Right ventricle myocardium superior (tissue), 1 donor: ENCODE measurements at places on chromosomes 3 and 15. TPM values are rescaled to one million over a fixed set of nuclear protein-coding genes. Genes with fewer than 3 reads are reported as not detected.

DNA sequence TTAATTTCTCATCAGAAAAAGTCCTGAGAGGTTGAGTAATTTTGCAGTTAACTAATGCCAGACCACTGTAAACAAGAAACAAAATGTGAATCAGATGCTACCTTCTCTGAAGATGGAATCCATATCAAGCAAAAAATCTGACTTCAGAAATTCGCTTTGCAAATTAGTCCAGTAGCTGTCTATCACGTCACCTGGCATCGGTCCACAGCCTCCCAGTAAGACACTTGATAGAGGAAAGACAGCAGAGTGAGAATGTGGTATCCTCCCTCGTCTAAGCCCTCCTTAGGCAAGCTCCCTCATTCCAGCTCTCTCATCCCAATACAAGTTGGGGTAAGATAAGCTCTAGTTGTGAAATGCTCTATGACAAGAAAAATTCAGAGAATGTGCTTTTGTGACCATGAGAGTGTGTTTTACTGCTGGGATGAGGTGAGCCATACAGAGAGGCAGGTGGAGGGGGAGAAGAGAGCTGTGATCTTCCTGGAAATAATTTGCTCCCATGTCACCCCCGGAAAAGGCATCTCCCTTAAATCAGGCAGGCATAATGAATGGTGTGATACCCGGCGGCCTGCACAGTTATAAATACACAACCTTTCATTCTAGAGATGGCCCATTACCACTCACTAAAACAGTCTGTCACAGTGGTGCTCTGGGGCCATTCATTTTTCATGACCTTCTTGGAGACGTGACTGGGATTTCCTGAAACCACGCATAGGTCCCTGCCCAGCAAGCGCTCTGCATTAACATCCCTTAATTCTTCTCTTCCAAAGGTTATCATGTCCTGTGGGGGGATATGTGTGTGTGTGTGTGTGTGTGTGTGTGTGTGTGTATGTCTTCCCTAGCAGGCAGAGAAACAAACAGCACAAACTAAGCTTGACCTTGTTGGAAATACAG lies 602.0 kb upstream of the KCNMB2 start:
- DNase-seq, result no peak

DNA sequence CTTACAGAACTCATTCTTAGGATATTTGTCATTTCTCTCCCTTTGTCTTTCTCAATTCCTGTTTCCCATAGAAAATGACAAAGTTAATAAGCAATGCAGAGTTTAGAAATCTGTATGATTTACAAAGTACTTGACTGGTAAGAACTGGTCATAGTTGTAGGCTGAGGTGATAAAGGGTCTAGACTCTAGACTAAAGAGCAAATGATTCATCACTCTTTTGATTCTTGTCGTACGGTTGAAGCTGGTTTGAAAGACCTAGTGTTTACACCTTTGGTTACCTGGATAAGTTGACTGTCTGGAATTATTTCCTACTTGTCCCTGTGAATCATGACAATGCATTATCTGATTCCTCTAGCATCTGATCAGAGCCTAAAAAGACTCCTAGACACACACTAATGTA lies 58.9 kb upstream of the TP63 start:
- DNase-seq, result no peak

The CHRNA3 gene
- 0.13 TPM for total RNA-seq

DNA sequence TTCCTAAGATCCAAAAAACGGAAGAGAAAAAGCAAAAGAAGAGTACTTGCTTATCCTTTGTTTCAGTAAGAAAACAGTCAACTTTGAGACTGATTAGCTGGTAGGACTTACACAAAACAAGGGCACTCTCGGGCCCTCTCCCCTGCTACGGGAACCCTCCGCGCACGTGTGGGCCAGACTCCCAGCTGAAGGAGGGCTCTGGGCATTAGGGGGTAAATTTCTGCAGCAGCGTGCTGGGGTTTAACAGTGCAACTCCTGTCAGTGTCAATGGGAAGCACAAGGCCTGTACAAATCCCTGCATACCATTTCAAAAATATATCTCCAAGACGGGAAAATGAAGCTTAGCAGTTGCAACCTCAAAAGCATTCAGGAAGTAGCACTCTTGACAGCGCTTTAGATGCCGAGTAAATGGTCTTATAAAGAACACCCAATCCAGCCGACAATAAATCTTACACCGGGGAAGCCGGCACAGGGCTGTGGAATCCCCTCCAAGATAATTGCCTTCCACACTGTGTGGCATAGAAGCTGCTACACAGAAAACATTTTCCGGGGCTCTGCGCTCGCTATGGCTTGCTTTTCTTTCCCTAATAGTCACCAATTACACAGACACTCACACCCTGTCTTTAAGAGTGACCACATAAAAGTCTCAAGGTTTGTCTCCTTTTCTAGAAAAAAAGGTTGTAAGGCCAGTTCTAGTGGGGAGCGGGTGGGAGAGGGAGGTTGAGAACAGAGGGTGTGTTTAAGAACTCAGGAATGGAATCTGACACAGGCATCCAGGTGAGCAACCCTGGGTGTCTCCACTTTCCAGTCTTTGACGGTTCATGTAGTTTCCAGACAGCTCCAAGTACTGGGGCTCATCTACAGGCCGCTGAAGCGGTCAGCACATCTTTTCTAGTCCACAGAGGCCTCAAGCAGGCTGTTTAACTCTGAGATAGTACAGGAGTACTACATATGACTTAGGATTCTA lies 512.7 kb downstream of the FOXP1 start:
- no peak for DNase-seq

DNA sequence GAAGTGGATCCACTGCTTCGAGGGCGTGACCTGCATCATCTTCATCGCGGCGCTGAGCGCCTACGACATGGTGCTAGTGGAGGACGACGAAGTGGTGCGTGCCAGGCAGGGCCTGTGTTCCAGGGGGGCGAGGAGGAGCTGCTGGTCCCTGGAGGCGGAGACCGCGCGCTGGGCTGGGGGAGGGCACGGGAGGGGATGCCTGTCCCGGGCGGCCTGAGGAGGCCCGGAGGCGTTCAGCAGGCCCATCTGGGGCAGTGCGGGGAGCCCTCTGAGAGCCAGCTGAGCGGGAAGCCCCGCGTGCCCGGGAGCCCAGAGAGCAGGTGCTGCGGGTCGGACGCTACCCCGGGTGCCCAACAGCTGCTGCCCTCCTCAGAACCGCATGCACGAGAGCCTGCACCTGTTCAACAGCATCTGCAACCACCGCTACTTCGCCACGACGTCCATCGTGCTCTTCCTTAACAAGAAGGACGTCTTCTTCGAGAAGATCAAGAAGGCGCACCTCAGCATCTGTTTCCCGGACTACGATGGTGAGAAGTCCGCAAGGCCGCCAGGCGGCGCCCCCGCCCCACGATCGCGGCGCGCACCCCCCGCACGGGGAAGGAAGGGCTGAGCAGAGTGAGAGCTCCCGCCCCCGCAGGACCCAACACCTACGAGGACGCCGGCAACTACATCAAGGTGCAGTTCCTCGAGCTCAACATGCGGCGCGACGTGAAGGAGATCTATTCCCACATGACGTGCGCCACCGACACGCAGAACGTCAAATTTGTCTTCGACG lies 2.9 kb downstream of the GNAT1 start:
- peak; percentile 77 for DNase-seq

The DPPA2 gene
- total RNA-seq, result not detected

DNA sequence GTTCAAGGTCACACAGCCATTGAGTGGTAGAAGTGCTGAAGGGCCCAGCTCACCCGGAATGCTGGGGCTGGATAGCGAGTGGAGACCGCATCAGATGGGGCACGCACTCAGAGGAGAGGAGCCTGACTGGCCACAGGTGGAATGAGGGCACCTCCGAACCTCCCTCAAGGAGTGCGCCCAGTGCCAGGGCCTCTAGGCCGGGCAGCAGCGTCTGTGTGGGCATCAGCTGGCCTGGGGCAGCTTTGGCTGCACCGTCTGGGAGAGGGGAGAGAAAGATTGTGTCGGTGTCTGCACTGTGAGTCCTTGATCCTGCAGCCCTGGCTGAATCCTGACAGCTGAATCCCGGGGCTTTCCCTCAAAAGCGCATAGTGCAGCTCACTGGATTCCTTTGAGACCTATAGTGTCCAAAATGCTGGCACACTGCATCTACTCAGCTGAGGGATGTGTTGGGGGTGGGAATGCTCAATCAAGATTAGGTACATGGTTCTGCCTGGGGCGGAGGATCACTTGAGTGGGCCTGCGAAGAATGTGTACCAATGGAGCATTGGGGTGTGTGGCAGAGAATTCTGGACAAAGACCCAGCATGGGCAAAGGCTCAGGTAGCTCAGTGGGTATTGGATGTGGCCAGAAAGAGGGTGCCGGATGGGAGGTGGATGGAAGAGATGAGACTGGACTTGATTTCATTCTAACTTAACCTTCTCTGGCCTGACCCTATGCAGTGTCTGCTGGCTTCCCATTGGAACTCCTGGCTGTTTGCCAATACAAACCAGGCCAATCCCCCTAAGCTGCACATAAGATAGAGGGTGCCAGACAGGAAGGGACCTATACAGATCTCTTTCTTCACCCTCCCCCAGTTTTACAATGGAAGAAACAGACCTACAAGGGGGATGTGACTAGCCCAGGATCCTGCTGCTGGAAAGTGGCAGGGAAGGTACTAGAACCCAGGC lies 950 bp downstream of the ANKDD1A start:
- DNase-seq, result no peak

- DNase-seq, result no peak
Measured at GRCh38 chr3:171058058-171058457, 31.5 kb upstream of the SLC2A2 start.

- no peak for DNase-seq
Measured at GRCh38 chr3:12468757-12469156, 15.5 kb upstream of the TSEN2 start.
